Fibroblast of the aortic adventitia (primary cell): ENCODE measurements at places on chromosomes 2 and 18. TPM values are rescaled to one million over a fixed set of nuclear protein-coding genes. Genes with fewer than 3 reads are reported as not detected.

SLC14A1 gene
- total RNA-seq, result 5.6 and 254 TPM in 2 replicates

CLIP4 gene
- 73.5 and 97.1 TPM in 2 replicates for total RNA-seq

ATG9A gene
- 45.1 and 56.9 TPM in 2 replicates for total RNA-seq

PAX3 gene
- total RNA-seq, result not detected in 2 replicates

ADAM23 gene
- 1.9 and 7.8 TPM in 2 replicates for total RNA-seq

SERPINB12 gene
- not detected in 2 replicates for total RNA-seq

DSG4 gene
- not detected in 2 replicates for total RNA-seq

CHST10 gene
- 10.2 and 11.0 TPM in 2 replicates for total RNA-seq

OTOS gene
- not detected in 2 replicates for total RNA-seq

GPR17 gene
- total RNA-seq, result not detected in 2 replicates

DUSP2 gene
- 0.36 and 1.4 TPM in 2 replicates for total RNA-seq

FAHD2B gene
- 0.90 and 2.5 TPM in 2 replicates for total RNA-seq

DNA sequence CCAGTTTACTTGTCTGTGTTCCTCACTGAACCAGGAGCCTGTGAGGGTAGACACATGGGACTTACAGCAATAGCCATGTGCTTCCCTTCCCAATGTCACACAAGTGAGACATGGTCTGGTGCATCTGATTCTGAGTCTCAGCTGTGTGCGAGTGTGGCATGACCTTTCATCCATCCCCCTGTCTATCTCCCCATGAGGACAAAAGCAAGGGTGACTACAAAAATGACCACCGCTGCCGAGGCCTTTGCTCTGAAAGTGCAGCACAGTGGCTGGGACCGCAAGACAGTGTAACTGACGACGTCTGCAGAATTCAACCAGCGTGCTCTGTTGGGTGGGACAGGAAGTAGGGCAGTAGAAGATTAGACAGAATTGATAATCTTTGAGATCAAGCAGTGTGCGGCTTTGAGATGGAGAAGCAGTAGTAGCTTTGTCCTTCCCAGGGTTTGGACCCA is 50.5 kb downstream of the RAB31 start:
- no peak for DNase-seq

DNA sequence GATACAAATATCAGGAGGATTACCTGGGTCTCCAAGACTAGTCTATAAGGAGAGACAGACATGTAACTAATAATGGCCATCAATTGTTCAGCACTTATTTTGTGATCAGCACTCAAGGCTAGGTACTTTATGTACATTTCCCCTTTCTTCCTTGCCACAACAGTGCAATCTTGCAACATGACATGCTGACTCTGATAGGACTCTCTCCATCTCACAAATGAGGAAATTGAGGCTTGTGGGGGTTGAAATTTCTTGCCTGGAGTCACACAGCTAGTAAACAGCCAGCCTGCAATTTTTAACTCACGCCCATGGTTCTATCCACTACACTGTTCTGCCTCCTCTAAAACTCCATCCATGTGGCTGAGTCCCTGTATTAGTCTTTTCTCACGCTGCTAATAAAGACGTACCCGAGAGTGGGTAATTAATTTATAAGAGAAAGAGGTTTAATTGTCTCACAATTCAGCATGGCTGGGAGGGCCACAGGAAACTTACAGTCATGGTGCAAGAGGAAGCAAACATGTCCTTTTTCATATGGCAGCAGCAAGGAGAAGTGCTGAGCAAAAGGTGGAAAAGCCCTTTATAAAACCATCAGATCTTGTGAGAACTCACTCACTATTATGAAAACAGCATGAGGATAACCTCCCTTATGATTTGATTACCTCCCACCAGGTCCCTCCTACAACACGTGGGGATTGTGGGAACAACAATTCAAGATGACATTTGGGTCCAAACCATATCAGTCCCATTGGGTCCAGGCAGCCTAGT is 302.4 kb downstream of the PLCL1 start:
- DNase-seq, result no peak

- DNase-seq, result no peak
These were observed 91.5 kb upstream of the TWSG1 start for GRCh38 chr18:9243029-9243428.

DNA sequence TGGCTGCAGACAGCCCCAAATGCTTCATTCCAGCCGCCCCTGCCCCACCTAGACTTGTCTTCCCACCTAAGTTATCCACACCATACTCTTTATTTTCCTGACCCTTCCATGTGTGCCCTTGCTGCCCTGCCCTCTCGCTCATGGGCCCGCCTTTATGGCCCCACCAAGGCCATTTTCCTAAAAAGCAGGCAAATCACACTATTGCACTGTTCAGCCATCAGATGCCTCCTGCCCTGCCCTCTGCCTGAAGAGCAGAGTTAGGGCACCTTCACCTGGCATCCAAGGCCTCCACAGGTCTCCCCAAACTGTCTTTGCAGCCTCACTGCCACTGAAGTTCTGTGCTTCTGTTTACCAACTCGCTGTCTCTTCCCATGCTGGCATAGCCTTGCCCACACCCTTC is 496.7 kb downstream of the EIPR1 start:
- DNase-seq, result no peak

- DNase-seq, result peak; percentile 14
These were observed 3.3 kb upstream of the SRBD1 start for GRCh38 chr2:45614330-45614729.

DNA sequence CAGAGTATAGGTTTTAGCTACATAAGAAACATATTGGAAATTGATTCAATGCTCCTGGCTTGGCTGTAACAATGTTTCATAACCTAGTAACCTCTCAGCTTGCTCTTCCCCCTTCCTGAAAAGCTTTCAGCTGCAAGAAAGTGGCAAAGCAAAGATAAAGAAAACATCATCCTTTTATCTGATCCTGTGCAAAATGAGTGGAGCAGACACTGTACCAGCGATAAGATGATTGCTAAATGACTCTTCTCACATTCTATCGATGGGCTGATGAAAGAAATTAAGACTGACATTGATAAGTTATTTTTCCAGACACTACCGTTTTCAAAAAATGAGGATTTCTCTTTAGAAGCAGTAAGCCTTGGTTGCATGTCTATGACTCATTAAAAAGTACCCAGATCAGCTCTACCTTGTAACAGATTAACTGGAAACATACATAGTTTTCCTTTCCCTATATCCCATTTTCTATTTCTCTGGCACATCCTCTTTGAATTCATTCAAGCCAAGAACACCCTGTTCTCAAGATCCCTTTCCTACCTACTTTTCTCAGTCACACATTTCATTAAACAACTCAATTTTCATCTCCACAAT is 87.1 kb upstream of the LYPD1 start:
- peak; percentile 25 for DNase-seq

DNA sequence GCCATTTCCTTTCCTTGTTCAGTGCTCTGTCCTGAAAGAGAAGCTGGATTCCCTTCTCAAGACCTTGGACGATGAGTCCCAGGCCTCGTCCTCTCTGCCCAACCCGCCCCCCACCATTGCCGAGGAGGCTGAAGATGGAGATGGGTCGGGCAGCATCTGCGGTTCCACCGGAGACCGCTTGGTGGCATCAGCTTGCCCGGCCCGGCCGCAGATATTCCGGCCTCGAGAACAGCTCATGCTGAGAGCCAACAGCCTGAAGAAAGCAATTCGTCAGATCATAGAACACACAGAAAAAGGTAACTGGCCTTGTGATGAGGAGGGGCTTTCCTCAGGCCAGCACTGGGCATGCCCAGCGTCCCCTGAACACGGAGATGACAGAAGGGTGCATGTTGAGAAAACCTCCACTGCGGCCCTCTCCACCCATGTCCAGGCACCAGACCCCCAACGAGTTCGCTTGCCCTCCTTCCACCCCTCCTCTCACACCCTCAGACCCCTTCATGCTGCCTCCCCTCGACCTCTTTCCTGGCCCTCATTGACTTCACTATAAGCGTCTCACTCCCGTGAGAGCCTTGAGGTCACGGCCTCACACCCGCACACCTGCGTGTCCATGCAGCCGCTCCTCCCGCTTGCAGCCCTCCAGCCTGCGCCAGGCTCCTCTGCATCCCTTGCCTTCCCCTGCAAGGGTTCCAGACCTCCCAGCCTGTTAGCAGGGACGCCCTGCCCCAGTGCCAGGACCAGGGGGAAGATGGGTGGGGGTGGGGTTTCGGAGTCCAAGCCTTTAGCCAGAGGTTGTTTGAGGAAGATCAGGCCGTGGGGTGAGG is 95.0 kb downstream of the DGKD start:
- peak; percentile 61 for DNase-seq

DNA sequence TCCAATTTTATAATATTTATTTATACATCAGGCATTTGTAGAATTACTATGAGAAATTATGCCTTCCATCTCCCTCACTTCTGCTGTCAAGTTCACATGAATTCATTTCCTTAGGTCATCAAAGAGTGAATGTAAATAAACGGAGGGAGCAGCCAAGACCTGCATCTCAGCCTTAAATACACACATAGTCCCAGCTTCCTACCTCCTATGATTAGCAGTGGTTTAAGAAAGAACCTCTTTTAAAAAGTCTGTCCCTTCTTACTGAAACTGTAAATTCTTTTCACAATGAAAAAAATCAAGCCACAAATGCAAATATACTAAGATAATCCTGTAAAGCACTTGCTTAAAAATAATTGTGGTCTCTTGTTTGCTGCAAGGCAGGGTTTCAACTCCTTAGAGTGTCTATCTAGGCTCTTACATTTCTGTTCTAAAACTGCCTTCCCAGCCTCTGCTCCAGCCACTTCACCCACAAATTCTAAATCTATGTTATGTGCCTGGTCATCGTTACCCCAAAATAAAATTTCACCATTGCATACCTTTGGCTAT is 532.7 kb upstream of the FSHR start:
- no peak for DNase-seq

DNA sequence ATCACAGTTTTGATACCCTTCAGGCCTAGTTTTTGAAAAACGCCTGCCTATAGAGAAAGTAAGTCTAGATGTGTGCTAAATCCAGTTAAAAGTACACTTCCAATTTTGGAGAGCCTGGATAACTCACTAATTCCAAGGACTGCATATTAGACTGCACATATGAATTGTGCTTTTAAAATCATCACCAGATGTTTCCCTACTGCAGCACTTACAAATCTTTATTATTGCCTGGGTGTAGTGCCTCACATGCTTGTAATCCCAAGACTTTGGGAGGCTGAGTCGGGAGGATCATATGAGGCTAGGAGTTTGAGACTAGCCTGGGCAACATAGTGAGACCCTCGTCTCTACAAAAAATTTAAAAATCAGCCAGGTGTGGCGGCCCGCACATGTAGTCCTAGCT is 35.9 kb upstream of the HTR2B start:
- DNase-seq, result peak; percentile 52

- DNase-seq, result no peak
These were observed 207.5 kb downstream of the NR4A2 start for GRCh38 chr2:156125018-156125417.

GRCh38 chr2:167209784-167210183 is 321.5 kb downstream of the XIRP2 start:
- peak; percentile 81 for DNase-seq

DNA sequence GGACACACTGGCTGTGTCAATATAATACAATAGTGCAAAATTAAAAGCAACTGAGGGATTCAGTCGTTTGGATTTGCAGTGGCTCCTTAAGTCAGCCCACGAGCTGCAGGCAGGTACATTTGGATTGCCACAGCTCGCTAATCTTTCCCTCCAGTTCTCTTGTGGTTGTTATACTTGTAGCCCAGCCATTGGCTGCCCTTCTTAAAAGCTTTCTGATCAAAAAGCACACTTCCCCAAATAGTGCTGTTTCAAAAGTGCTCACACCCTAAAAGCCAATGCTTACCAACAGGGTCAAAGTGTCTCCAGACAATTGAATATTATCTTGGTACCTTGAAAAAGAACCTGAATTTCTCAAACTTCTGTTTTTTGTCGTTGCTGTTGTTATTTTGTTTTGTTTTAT is 404.7 kb upstream of the FAM98A start:
- DNase-seq, result no peak

GRCh38 chr2:16169381-16169960 is 229.1 kb downstream of the MYCN start:
- DNase-seq, result no peak

GRCh38 chr2:85678794-85679672 is 11.0 kb upstream of the SFTPB start:
- DNase-seq, result peak; percentile 81

GRCh38 chr18:25244170-25244569 is 107.8 kb downstream of the ZNF521 start:
- no peak for DNase-seq

- no peak for DNase-seq
These were observed 6.4 kb downstream of the SH3YL1 start for GRCh38 chr2:257429-257828.

DNA sequence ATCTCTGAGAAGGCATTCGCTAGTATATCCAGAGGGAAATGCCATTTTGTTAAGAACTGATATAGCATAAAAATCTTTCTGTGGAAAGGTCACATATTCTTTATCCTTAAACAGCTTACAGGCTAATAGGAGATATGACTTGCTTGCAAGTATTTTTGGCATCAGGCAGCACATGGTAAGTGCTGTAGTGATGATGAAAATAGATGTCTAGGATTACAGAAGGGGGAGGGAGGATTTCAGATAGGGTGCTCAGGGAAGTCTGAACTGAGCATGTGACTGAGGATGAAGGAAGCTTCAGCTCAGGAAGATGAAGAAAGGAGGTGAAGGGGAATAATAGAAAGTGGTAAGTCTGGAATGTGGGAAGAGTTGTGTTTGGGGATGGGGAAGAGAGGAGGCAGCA is 158.5 kb upstream of the NOSTRIN start:
- DNase-seq, result peak; percentile 44

- DNase-seq, result no peak
These were observed 68.1 kb downstream of the CCDC178 start for GRCh38 chr18:33372442-33372841.

GRCh38 chr18:49055754-49056172 is 105.0 kb upstream of the SMAD7 start:
- peak; percentile 66 for DNase-seq

DNA sequence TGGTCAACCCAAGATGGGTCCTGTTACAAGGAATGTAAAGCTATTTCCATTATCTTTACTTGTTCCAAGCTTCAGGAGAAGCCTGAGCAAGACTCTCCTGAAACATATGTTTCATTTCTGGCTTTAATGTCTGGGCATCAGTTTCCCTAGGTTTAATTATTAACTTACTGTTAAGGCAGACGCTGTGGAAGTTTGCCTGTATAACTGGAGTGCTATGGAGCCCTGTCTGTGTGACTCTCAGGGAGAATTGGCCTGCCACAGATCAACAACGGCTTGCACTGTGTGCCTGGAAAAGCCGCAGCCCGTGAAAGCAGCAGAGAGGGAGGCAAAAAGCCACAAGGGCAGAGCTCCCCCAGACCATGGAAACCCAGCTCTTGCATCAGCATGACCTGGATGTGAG is 22.1 kb upstream of the LONRF2 start:
- DNase-seq, result no peak

- no peak for DNase-seq
These were observed 41.6 kb downstream of the NPPC start for GRCh38 chr2:231884438-231885140.

GRCh38 chr2:43387092-43388062 is 161.0 kb upstream of the ZFP36L2 start:
- peak; percentile 46 for DNase-seq
